ENCODE measurements at places on chromosomes 5 and 9.
A peak's percentile ranks its signal among the peaks of the same experiment; 100 is the strongest.

DNA sequence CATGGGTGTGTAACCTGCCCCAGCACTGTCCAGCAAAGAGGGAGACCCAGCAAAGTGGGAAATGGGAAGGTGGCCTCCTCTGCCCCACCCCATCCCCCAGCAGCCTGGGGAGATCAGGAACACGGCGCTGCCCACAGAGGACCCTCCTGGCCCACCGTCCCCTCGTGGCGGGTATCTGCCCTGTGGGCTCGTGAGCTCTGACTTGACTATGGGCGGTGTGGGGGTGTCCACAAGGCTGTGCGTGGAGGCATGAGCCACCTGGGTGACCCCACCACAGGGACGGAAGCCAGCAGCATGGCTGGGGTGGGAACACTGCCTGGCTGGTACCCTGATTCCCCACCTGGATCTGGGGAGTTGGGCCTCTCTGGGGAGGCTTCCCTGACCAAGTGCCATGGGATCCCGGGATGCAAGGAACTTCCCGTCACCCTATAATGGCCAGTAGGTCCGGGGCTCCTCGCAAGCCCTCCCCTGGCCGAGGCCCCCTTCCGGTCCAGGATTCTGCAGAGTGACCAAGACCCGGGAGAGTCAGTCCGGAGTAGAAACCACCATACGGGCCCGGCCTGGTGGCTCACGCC, 29.3 kb upstream of the SLC6A19 start:
- DNase-seq: no peak

DNA sequence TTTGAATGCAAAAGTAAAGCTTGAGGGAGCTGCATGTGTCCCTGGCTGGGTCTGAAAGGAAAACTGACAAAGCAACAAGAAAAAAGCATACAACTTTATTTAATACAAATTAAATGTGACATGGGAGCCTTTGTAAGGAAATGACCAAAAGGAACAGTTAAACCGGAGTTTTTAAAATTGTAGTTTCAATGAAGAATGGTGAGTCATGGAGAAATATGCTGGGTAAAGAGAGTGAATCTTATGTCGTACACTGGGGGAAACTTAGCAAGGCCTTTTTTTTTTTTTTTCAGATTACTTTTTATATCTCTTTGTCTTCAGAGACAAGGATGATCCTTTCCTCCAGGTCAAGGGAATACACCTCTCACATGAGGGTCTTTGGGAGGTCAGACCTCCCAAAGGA, 50.1 kb upstream of the FBXL17 start:
- DNase-seq: no peak

DNA sequence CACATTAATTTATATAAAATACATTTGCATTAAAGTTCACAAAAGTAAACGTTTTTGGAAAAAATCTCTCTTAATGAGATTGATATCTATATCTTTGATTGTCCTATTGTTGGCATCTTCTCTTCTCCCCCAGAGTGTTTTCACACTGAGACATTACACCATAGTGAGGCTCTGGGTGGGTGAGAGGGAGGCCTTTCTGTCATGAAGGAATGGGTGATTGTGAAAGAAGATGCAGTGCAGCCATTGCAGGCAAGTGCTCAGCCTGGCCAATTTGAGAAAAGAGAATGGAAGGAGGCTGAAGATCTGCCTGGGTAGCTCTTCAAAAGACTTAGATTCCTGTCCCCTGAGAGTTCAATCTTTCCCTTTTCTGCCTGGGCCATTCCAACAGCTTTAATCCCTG, 140.8 kb downstream of the SLC12A2 start:
- no peak for DNase-seq

DNA sequence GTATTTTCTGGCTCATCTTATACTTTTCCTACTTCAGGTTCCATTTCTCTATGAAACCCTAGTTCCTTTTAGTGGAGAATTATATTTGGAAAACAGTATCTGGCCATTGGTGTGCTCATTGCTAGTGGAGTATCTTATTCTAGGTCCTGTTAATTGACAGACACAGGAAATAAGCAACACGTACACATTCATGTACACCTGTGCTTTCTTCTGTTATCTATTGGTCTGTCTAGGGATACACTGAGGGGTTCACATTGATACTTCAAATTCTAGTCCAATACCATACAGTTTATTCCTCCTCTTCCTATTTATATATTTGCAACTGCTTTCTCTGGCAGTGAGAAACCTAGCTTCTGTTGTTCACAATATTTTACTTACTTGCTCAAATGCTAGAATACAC, 110.2 kb downstream of the FER start:
- DNase-seq: no peak

DNA sequence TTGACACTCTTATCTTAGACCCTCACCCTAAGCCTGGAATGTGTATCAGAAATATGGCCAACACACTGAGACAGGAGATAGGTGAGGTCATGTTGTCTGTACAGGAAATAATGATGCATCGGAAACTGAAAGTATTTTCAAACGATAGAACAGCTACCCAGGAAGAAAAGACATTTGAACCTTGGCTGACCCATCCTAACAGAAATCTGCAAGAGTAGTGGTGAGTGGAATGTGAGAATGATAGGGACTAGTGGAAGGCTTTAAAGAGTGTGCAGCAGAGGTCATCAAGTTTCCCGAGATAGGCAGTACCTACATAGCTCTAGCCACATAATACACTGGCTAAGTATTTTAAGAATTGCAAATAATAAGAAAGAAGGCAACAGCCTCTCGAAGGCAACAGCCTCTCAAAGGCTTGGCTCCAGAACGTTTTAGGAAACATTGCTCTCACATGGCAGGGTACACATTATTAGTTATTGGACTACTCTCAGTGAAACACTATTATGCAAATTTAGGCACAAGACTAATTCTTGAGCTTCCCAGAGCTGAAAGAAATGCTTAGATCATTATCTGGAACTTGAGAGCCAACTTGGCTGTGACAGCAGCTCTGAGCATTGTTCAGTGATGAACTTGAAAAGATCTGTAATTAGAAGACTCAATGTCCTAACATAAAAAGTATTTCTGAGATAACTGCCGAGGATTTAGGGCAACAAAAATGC, 133.1 kb upstream of the FBXL7 start:
- DNase-seq: no peak

GRCh38 chr5:170425731-170426130, 36.6 kb upstream of the KCNMB1 start:
- no peak for DNase-seq

GRCh38 chr9:106613250-106613737, 249.7 kb upstream of the ZNF462 start:
- DNase-seq: no peak

DNA sequence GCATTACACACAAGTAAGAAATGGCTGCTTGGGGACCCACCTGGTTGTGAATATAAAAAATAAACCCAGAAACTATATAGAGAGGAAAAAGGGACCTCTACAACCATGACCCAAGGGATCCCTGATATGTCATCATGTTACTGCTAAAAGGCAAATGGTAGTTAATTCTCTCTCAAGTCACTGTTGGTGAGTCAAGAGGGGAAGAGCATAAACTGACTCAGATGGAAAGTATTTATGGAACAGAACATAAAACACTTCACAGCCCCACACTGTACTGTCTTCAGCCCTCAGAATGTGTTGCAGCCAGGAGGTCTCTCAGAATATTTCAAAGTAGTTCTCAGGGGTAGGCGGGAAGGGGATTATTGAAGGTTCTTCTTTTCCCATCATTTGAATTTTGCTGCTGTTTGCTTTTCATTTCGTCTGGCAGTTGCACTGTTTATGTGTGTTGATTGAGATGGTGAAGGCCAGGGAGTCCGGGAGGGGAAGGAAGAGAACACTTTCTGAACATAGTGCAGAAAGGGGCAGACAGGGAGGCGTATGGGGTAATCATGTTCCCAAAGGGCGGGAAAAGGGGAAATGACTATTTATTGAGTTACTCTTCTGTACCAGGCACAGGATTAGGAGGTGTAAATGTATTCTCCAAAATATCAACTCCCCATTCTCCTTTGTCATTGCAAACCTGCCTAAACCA, 85.5 kb downstream of the TEK start:
- DNase-seq: peak; percentile 2
